ENCODE measurements at places on chromosomes 11 and 22.

GRCh38 chr11:1832211-1832919 lies 2.4 kb upstream of the SYT8 start:
- peak; percentile 69 for DNase-seq

DNA sequence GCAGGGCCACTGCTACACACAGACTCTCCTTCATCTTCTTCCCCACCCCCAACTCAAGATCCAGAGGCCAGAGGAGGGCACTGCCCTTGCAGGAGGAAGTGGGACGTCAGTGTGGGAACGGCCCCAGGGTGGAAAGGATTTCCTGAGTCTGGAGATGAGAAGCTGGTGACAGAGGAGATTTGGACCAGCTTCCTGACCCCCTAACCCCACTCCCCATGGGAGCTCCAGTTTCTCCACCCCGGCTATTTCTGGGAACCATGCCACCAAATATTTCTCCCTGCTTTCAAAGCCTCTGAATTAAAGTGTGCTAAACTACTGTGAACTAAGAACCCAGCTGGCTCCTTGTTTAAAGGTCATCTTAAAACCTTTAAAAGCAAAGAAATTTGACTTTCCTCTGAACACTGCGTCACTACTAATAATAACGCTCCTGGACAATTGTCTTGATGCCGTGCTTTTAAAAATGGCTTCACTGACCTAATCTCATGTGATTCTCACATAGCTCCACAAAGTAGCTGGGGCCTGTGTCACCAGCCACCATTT lies 46.6 kb downstream of the CWC15 start:
- DNase-seq, result no peak

DNA sequence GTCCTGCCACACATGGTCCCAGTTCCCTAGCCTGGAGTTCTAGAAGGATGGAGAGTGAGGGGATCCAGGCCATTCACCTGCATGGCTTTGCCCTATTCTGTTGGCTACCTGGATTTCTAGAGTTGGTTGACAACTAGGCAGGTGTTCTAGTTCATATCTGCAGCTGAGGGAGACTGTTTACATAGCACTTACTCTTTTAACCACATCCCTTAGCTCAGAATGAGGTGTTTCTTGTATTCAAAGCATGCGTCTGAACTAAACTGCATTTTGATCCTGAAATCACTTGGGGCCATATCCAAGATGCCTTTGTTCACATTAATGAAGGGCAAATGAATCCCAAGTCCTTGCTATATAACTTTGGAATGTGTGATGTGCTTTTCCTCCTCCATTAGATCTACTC lies 60.9 kb downstream of the SYT13 start:
- DNase-seq, result no peak

DNA sequence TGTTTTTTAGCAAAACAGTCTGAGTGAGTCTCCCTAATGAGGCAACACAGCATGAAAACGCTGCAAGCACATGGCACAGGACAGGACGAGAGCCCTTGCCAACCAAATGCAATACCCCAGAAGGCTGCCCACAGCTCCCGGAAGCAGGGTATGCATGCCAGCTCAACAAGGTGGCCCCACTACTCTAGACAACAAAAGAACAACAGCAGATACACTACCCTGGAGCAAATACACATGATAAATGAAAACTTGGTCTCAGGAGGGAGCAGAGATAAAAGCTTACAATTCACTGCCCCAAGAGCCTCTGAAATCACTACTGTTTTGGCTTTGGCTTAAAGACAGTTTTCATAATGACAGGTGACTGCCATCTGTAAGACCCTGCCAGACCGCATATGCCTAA lies 785.4 kb upstream of the API5 start:
- DNase-seq, result no peak

DNA sequence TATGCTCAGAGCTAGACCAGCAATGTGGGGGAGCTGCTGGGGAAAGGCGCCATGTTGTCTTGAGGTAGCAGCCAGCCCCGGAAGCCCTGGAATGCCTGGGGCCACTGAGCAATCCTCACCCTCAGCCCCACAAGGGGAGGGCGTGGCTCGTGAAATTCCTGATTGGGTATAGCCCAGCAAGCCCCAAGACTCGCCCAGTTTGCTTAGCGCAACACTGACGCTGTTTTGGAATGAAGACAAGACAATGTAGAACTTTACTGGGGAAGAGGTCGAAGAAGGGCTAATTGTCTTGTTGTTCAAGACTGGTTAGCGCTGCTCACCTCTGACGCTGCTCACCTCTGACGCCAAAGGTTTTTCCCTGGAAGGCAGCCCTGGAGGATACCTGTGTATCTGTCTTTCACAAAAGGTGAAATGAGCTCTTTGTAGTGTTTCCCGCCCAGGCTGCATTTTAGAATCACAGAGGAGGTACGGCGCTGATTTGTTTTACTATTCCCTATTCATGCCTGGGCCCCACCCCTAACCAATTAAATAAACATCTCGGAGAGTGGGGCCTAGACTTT lies 47.6 kb downstream of the ST3GAL4 start:
- no peak for DNase-seq

DNA sequence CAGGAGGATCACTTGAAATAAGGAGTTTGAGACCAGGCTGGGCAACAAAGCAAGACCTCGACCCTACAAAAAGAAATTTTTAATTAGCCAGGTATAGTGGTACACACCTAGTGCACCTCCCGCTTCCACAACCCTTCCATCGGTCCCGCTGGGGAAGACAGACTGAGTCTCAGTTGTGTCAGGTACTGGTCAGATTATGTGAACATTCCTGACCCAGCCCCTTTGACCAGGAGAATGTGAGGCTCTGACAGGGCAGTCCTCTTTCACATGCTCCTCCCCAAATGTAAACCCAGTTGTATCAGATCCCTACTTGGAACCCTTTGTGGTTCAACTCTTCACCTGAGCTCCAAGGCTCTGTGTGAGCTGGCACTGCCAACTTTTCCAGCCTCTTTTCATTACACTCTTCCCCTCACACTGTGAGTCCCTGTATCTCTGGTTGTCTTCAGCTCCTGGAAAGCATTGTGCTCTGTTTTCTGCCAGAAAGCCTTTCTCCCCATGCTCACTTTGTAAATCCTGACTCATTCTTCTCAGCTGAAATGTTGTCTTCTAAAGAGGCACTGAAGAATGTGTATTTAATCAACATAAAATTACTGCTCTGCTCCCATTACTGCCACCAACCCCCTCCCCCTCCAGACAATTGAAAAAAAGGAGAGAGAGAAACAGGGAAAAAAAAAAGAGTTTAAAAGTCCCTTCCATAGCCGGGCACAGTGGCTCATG lies 2.1 kb upstream of the TTLL12 start:
- DNase-seq, result no peak

- DNase-seq, result no peak
Measured at GRCh38 chr11:81421251-81421860, 1312.3 kb downstream of the FAM181B start.

DNA sequence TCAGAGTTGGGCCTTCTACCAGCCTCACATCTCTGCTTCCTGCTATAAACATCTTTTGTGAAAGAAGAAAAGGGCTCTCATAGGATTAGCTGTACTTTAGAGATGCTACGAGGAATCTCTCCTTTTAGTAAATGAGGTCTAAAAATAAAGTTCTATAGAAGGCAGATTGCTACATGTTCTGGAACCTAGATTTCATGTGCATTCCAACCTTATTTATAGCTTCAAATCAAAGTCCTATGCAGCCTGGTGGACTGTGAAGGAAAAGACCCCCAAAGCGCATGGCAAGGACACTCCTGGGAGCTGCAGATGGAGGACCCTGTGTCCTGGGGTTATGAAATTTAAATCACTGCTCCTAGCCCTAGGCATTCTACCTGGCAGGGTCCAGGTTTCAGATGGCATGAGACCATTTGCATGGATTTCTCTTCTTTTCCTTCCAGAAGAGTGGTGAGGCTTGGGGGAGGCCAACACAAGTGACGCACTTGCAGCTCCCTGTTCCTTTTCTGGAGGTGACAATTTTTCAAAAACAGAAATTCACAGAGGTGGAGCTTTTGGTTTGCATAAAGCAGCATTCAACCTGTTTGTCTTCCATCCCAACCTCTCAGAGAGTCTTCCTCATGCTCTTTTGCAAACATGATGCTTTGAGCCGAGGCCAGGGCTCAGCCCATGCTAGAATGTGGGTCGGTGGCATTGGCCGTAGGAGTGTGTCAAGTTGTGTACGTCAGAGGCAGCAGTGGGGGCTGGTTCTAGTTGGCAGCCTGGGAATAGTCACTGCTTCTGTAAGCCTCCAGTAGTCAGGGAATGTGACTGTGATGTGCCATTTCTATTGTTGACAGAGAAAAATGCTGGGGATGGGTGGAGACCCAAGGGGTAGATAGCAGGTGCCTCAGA lies 6.3 kb downstream of the CRY2 start:
- no peak for DNase-seq

DNA sequence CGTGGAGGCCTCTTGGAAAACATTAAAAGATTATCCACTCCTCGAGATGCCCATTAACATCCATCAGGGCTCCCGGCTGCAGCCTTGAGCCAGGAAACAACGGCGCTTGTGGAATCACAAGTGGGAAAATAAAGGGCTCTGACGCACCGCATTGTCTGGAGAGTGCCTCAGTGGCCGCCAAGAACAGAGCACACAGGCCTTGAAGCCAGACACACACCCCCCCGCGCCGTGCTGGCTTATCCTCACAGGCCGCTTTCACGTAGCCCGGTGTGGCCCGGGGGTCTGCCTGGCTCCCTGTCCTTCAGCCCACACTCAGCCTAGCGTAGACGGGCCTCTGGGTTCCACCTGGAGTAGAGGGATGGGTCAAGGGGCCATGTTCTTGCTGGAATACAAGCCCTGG lies 1020.5 kb downstream of the BRD1 start:
- no peak for DNase-seq

GRCh38 chr22:34294986-34295385 lies 374.7 kb upstream of the LARGE1 start:
- DNase-seq, result no peak

- DNase-seq, result no peak
Measured at GRCh38 chr11:131248588-131248987, 121.8 kb upstream of the NTM start.

DNA sequence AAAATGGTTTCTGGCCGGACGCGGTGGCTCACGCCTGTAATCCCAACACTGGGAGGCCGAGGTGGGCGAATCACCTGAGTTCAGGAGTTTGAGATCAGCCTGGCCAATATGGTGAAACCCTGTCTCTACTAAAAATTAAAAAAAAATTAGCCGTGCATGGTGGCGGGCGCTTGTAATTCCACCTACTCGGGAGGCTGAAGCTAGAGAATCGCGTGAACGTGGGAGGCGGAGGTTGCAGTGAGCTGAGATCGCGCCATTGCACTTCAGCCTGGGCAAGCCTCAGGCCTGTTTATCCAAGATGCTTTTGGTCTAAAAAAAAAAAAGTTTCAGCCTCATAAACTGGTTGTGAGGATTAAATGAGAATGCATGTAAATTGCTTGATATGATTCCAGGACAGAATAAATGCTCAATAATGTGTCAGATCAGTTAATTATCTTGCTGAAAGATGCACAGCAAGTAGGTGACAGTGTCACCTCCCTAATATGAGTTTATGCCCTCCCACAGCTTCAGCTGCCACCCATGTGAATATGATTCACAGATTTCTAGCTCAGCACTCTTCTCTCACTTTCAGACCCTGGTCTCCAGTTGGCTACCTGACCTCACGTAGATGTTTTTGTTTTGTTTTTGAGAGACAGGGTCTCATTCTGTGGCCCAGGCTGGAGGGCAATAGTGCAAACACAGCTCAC lies 1.1 kb upstream of the ALG8 start:
- DNase-seq, result no peak

DNA sequence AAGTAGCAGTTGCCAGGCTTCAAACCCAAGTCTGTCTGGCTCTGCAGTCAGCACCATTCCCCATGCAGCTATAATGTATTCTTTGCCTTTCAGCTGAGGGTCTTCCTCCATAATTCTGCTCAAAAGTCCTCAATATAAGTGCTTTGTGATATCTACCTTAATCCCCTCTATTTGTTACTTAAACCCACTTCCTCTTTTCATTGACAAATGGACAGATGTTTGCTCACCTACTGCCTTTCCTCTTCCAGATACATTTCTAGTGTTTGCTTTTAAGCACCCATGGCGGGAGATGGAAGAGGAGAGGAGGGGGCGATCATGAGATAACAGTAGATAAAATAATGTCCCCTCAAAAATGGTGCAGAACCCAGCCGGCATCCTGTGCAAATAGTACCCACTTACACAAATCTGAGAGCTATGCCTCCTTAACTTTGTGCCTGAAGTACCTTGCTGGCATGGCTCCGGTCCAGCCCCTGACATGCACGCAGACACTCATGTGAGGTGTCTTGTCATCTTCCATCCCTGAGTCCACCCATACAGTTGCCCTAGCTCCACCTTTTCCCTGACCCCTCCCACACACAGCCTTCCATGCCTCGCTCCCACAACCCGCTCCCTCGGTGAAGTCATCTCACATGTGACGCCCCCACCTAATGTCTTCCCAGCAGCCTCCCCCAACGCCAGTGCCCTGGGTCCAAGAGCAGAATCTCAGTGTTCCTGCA lies 109.6 kb downstream of the TRIM29 start:
- DNase-seq, result no peak

DNA sequence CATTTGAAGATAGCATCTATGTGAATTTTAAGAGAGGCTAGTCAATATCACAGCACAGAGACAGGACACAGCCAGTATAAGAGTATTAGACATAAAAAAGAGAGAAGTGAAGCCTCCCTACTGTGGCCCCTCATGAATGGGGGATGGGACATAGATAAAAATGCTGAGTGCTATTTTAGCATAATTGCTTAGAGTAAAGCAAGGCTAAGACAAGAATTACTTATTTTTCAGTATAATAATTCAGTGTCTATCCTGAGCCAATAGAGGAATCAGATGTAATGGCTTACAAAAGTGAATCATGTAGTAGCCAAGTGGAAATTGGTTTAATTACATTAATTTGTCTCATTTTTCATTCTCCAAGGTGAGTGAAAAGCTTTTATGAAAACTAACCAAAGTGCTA lies 419.5 kb downstream of the NELL1 start:
- DNase-seq, result no peak

- DNase-seq, result no peak
Measured at GRCh38 chr11:65182258-65183170, 786 bp downstream of the CAPN1 start.

DNA sequence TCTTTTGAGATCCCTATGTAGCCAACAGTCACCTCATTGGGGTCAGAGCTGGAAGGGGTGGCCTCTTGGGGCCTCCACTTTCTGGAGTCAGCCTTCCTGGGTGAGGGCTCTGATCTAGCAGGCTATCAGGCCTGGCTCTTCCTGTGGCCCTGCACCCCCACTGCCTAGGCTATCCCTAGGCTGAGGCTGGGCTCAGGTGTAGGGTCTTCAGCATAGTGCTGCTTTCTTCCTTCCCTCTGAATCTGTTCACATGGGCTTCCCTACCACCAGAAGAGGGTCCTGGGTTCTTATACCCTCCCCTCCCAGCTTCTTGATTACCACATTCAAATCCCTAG lies 456 bp upstream of the SPI1 start:
- DNase-seq, result no peak

GRCh38 chr11:19368726-19369375 lies 128.1 kb upstream of the E2F8 start:
- no peak for DNase-seq

DNA sequence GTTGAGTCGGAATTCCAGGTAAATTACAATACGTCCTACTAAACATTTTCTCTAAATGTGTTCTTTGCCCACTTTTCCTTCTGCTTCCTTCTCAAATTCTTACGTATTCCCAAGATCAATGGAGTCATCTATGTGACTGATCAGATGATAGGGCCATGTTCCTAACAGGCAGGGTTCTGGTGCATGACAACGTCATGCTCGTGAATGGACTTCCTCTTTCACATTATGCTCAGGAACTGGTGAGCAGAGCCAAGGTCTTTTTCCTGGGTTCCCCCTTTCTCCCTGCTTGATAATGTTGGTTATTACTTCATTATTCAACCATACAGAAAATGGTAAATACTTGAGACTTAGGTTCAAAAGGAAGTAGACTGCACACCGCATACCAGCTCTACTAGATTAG lies 789.4 kb downstream of the OPCML start:
- DNase-seq, result no peak

GRCh38 chr11:133515107-133515506 lies 17.2 kb downstream of the OPCML start:
- DNase-seq, result no peak
